ENCODE measurements at places on chromosomes 6 and 20. TPM values are rescaled to one million over a fixed set of nuclear protein-coding genes. Genes with fewer than 3 reads are reported as not detected.

MLIP gene
- total RNA-seq = not detected

KIAA1755 gene
- not detected for total RNA-seq

TRIM10 gene
- total RNA-seq = not detected

IL20RA gene
- not detected for total RNA-seq

MYLK4 gene
- 0.38 TPM for total RNA-seq

KHDC3L gene
- total RNA-seq = not detected

SPDEF gene
- total RNA-seq = not detected

ABHD16B gene
- total RNA-seq = not detected

CLPSL1 gene
- total RNA-seq = not detected

THBS2 gene
- not detected for total RNA-seq

GRCh38 chr6:27864906-27865849, 47.0 kb downstream of the OR2B2 start:
- H3K36me3 ChIP-seq = no peaks in the 10 kb centered on the region
- peak; percentile 91 for DNase-seq
- H3K4me3 ChIP-seq = peak overlapping the region; percentile 69
- peaks cover 31% of the 10 kb centered on the region for H3K4me1 ChIP-seq
- H3K27ac ChIP-seq = peak overlapping the region; percentile 62
- H3K27me3 ChIP-seq = no peaks in the 10 kb centered on the region

- DNase-seq = no peak
- no peak overlapping the region for H3K27ac ChIP-seq
- no peaks in the 10 kb centered on the region for H3K36me3 ChIP-seq
- H3K4me3 ChIP-seq = no peak overlapping the region
- H3K4me1 ChIP-seq = no peaks in the 10 kb centered on the region
Measured at GRCh38 chr20:56582542-56582941, 46.6 kb upstream of the TFAP2C start.

DNA sequence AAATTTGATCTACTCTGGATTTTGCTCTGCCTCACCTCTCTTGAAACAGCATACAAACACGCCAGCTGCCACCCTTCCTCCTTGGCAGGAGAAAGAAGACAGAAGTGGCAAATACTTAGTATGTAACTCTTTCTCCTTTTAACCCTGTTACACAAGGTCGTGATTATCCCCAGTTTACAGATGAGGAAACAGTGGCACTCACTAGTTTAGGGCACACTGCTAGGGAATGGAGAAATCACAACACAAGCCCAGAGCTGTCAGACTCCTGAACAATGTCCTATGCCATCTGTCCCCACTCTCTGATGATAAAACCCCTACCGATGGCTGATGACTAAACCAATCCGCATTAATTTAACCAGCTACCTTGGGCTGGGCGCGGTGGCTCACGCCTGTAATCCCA, 79.7 kb downstream of the FGD2 start:
- H3K27me3 ChIP-seq = no peaks in the 10 kb centered on the region
- no peak overlapping the region for H3K27ac ChIP-seq
- no peak for DNase-seq
- no peaks in the 10 kb centered on the region for H3K36me3 ChIP-seq

- no peaks in the 10 kb centered on the region for H3K4me1 ChIP-seq
- no peaks in the 10 kb centered on the region for H3K27me3 ChIP-seq
- no peak overlapping the region for H3K27ac ChIP-seq
- no peaks in the 10 kb centered on the region for H3K36me3 ChIP-seq
- no peak for DNase-seq
- no peak overlapping the region for H3K4me3 ChIP-seq
Measured at GRCh38 chr20:37816003-37816402, 86.9 kb upstream of the VSTM2L start.

GRCh38 chr6:6395581-6396197, 75.2 kb upstream of the F13A1 start:
- no peak overlapping the region for H3K27ac ChIP-seq
- no peak overlapping the region for H3K4me3 ChIP-seq
- DNase-seq = no peak
- H3K36me3 ChIP-seq = no peaks in the 10 kb centered on the region
- H3K27me3 ChIP-seq = no peaks in the 10 kb centered on the region

GRCh38 chr6:163764565-163764964, 350.0 kb downstream of the QKI start:
- H3K36me3 ChIP-seq = no peaks in the 10 kb centered on the region
- H3K27me3 ChIP-seq = no peaks in the 10 kb centered on the region
- no peak overlapping the region for H3K4me3 ChIP-seq
- H3K27ac ChIP-seq = no peak overlapping the region
- no peaks in the 10 kb centered on the region for H3K4me1 ChIP-seq

DNA sequence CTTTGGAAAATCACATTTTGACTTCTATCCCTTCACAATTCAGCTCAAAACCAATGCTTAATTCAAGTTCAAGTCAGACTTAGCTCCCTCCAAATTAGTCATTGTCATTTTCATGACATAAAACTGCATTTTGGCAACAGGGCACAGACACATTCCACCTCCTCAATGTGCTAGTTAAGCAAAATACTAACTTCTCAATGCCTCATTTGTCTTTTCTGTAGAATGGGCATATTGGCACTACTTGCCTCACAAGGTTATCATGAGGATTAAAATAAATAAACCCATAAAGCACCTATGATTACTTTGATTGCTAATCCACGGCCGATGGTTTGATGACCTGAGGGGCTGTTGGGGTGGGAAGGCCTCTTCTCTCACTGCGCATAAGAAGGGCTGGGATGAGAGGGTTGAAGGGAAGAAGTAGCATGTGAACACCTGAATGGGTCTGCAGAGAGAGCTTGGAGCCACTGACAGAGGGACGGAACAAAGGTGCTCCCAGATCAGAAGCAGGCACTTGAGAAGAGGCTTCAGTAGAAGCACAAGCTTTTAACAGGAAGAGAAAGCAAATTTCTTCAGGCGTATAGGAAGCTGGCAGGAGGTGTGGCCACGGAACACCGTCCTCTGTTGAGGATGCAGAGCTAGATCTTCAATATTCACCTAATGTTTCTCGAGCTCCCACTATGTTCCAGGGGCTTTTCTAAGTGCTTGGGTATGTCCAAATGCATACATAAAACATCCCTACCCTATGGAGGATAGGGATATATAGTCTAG, 11.7 kb upstream of the TBC1D7 start:
- H3K27ac ChIP-seq = no peak overlapping the region
- no peak for DNase-seq
- H3K36me3 ChIP-seq = no peaks in the 10 kb centered on the region
- no peaks in the 10 kb centered on the region for H3K4me1 ChIP-seq

GRCh38 chr6:47447722-47448121, 29.9 kb upstream of the CD2AP start:
- no peak overlapping the region for H3K27ac ChIP-seq
- H3K4me3 ChIP-seq = no peak overlapping the region
- no peaks in the 10 kb centered on the region for H3K27me3 ChIP-seq
- no peaks in the 10 kb centered on the region for H3K4me1 ChIP-seq

DNA sequence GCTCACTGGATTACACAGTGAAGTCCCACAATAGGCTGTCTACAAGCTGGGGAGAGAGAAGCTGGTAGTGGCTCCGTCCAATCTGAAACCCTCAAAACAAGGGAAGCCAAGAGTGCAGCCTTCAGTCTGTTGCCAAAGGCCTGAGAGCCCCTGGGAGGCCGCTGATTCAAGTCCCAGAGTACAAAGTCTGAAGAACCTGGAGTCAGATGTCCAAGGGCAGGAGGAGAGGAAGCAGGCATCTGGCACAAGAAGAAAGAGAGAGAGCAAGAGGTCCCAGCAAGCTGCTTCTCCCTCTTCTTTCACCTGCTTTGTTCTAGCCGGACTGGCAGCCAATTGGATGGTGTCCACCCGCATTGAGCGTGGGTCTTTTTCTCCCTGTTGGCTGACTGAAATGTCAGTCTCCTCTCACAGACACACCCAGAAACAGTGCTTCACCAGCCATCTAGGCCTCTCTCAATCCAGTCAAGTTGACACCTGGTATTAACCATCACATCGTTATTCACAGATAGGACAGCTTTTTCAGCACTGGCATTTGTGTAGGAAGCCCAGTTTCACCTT, 51.2 kb downstream of the CRYBG1 start:
- H3K27ac ChIP-seq = no peak overlapping the region
- H3K27me3 ChIP-seq = no peaks in the 10 kb centered on the region
- DNase-seq = no peak
- no peaks in the 10 kb centered on the region for H3K4me1 ChIP-seq
- no peaks in the 10 kb centered on the region for H3K36me3 ChIP-seq

DNA sequence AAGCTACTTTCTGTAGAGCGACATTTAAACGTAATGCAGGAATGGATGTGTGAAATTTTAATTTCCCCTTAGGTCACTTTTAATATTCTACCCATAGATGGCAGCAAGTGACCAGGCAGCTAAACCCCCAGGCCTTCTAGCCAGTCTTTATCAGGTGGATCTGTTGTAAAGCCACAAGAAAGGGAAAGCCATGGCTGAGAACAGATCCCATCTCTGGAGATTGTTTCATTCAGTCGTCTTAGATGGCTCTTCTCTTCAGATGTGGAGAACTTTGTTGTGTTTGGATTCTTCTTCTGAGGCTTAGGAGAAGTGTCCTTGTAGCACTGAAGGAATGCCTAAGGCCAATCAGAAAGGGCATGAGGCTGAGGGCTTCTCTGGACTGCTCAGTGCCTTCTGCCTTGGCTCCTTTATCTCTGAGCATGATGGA, 15.8 kb upstream of the RNF182 start:
- no peak overlapping the region for H3K27ac ChIP-seq
- no peak overlapping the region for H3K4me3 ChIP-seq

GRCh38 chr20:58598211-58599015, 52.7 kb upstream of the STX16 start:
- no peak for DNase-seq
- H3K27me3 ChIP-seq = no peaks in the 10 kb centered on the region
- H3K36me3 ChIP-seq = no peaks in the 10 kb centered on the region
- H3K27ac ChIP-seq = no peak overlapping the region
- H3K4me3 ChIP-seq = no peak overlapping the region

DNA sequence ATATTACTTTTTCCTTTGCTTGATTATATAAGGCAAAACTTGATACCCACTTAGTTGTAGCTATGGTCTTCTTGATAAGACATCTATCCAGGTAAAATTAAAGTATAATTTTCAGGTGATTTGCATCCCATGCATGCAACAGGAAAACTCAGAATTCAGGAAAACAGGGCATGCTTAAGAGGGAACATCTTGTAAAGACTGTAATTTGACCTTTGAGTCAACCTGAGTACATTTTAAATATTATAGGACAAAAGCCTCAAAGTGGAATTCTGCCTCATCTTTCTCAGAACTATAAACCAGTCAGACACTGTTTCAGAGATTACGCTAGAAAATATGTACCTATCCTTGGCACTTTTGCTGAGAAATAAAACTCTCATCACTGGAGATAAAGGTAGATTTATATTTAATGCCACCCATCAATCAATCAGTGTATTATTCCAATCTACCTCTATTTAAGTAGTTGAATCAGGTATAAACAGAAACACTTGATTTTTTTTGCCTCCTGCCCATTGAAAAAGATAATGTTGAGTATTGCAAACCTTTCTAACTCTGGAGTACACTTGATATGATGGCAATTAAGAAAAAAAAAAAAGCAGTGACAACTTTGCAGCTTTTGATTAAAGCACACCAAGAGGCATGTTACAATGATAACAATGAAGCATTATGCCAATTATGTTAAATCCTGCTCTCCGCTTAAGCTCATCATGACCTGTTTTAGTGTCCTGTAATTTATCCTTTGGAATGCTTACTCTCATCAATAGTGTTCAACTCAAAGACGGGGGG, 2.8 kb downstream of the CITED2 start:
- H3K36me3 ChIP-seq = no peaks in the 10 kb centered on the region
- H3K4me1 ChIP-seq = peaks cover 47% of the 10 kb centered on the region
- peak overlapping the region; percentile 35 for H3K4me3 ChIP-seq
- peak overlapping the region; percentile 40 for H3K27ac ChIP-seq
- H3K27me3 ChIP-seq = no peaks in the 10 kb centered on the region

DNA sequence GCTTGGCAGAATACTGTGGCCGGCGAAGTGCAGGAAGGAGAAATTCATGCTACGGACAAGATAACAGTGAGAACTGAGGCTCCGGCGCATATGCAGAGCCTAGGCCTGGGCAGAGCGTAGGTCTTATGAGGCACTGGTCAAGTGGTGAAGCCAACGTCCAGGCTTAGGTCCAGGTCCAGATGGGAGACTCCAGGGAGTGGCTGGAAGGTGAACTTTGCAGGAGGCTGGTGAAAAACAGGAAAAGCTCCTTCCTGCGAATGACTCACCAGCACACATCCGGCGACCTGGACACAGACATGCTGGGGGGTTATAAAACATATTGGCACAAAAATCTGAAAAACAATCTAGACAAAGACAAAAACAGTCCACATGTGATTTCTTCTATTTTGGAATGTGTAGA, 15.4 kb downstream of the C6orf141 start:
- H3K36me3 ChIP-seq = no peaks in the 10 kb centered on the region
- H3K4me1 ChIP-seq = no peaks in the 10 kb centered on the region
- no peak overlapping the region for H3K27ac ChIP-seq
- no peak for DNase-seq

DNA sequence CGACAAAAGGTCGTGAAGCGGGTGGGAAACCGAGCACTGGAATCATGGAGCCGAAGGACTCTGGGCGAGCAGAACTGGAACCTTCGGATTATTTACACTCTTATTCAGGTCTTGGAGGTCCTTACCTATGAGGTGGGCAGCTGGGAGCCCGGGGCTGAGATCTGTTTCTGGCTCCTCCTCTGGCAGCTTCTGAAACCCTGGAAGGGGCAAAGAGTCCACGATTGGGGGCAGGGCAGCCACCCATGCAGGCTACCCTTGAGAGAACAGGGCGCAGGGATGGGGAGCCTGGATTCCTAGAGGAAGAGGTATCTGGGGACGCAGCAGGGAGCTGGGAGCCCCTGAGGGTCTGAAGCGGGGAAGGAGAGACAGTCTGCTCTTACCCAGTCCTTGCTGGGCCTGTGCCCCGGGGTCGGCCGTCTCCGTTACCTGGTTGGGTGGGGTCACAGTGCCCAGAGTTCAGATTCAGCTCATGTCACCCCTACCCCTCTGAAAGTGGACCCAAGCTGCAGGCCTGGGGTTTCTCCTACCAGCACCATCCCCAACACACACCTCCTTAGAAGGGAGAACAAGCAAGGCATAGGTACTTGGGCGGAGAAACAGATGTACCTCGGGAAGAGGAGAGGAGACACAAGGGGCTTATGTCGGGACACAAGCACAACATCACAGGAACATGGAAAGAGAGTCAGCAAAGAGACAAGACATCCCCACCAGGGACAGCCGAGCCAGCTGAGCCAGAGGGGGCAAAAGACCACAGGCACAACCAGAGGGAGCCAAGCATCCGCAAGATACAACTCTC, 592 bp downstream of the LTB start:
- peaks cover 78% of the 10 kb centered on the region for H3K4me1 ChIP-seq
- H3K27me3 ChIP-seq = no peaks in the 10 kb centered on the region
- peak overlapping the region; percentile 92 for H3K27ac ChIP-seq
- peak overlapping the region; percentile 95 for H3K4me3 ChIP-seq
- H3K36me3 ChIP-seq = peaks cover 12% of the 10 kb centered on the region

GRCh38 chr20:22410556-22411130, 173.7 kb downstream of the FOXA2 start:
- no peak for DNase-seq
- H3K4me1 ChIP-seq = no peaks in the 10 kb centered on the region
- H3K27ac ChIP-seq = no peak overlapping the region
- H3K36me3 ChIP-seq = no peaks in the 10 kb centered on the region
- no peak overlapping the region for H3K4me3 ChIP-seq

GRCh38 chr6:56311061-56311460, 63.7 kb upstream of the COL21A1 start:
- H3K27ac ChIP-seq = no peak overlapping the region
- no peaks in the 10 kb centered on the region for H3K4me1 ChIP-seq
- H3K36me3 ChIP-seq = no peaks in the 10 kb centered on the region
- DNase-seq = no peak
- H3K27me3 ChIP-seq = no peaks in the 10 kb centered on the region
- H3K4me3 ChIP-seq = no peak overlapping the region

- no peak overlapping the region for H3K27ac ChIP-seq
- H3K4me3 ChIP-seq = no peak overlapping the region
- H3K4me1 ChIP-seq = no peaks in the 10 kb centered on the region
- DNase-seq = no peak
- H3K27me3 ChIP-seq = no peaks in the 10 kb centered on the region
Measured at GRCh38 chr6:42704937-42705374, 17.4 kb downstream of the PRPH2 start.

All from CD4-positive, alpha-beta memory T cell (primary cell).